ENCODE measurements at places on chromosomes 7 and 10. TPM values are rescaled to one million over a fixed set of nuclear protein-coding genes. Genes with fewer than 3 reads are reported as not detected.
A peak's percentile ranks its signal among the peaks of the same experiment; 100 is the strongest.

DNA sequence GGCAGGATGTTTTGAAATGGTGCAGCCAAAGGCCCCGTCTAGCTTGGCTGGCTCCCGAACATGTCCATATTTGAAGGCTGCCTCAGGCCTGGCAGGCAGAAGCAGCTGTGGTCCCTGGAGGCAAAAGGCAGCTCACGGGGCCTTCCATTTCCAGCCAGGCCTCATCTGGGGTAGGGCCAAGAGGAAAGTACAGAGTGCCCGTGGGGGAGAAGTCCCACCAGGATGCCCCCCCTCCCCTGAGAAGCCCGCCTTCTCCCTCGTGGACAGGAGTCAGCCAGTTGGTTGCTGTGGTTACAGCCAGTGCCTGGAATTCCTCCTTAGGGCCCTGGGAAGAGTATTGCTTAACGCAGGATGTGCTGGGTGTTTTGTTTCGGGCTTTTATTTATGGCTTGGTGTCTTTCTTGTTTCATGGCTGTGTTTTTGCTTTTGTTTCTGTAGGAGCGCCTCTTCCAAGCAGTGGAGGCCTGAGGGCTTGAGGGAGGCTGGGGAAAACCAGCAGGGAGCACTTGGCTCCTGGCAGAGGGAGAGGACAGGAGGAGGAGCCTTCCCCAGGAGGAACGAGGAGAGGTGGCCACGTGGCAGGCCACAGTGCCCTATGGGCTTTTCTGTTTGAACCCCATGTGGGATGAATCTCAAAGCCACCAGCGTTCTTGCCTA is 45.4 kb downstream of the CHST3 start:
- DNase-seq, result peak; percentile 86

DNA sequence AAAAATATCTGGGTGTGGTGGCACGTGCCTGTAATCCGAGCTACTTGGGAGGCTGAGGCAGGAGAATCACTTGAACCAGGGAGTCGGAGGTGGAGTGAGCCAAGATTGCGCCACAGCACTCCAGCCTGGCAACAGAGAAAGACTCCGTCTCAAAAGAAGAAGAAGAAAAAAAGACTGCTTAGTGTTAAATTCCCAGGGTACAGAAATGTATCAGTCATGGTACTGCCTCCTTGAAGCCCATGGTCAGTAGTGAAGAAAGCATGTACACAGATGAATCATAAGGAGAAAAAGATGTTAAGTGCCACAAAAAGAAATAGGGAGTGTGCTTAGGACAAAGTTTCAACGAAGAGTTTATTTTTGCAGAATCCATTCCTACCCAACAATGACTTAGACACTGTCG is 62.5 kb upstream of the KMT2E start:
- no peak for DNase-seq

- DNase-seq, result peak; percentile 62
Measured at GRCh38 chr10:71836596-71836974, 14.5 kb downstream of the PSAP start.

DNA sequence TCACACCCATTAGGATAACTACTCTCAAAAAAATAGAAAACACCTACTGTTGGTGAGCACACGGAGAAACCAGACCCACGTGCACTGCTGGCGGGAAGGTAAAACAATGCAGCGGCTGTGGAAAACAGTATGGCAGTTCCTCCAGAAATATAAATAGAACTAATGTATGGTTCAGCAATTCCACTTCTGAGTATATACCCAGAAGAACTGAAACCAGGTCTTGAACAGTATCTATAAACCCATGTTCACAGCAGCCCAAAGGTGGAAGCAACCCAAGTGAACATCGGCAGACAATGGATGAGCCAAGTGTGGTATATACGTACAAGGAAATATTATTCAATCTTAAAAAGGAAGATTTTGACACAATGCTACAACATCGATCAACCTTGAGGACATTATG is 164.7 kb downstream of the ZMYND11 start:
- no peak for DNase-seq

DNA sequence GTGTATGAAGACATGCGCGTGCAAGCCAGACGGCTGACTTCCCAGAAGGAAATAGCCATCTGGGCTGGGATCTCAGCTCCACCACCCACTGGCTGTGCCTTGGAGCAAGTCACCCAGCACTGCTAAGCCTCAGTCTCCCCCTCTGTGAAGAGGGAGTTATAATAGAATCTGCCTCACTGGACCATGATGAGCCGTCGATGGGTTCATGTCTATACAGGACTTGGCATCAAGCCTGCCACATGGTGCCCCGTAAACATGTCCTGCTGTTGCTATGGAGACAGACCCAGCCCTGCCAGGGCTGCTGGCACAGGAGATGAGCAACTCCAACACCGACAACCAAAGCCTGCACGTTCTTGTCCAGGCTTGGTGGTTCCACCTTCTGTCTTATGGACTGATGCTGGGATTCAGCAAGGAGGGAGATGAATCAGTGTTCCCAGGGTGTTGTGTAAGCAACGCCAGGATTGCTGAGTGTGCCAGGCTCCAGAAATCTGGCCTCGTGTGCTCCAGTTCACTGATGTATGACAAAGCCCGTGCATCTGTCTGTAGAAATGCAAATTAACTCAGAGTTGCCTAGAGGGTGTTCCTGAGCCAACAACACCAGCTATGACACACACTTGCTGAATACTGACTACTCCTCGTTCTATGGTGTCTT is 5.6 kb downstream of the GPR15LG start:
- peak; percentile 99 for DNase-seq

GRCh38 chr7:116653204-116653603 is 18.8 kb upstream of the MET start:
- DNase-seq, result peak; percentile 96

GRCh38 chr7:17989546-17989945 is 38.1 kb downstream of the PRPS1L1 start:
- DNase-seq, result peak; percentile 43

GRCh38 chr7:105775580-105775979 is 100.8 kb downstream of the ATXN7L1 start:
- DNase-seq, result no peak

Gene GFRA1
- 112 TPM for total RNA-seq

Gene RAPGEF5
- total RNA-seq, result 4.0 TPM

Gene ANKRD61
- not detected for total RNA-seq
